Non-pigmented ciliary epithelial cell (primary cell): ENCODE measurements at places on chromosomes 11 and 22.

GRCh38 chr22:20957102-20957682 is 9.9 kb upstream of the AIFM3 start:
- no peak for DNase-seq

GRCh38 chr11:70482529-70482917 is 84.2 kb downstream of the CTTN start:
- no peak for DNase-seq

- no peak for DNase-seq
These were observed 11.5 kb downstream of the KIAA0930 start for GRCh38 chr22:45229181-45229580.

- DNase-seq = no peak
These were observed 16.2 kb downstream of the CBL start for GRCh38 chr11:119222308-119222707.

DNA sequence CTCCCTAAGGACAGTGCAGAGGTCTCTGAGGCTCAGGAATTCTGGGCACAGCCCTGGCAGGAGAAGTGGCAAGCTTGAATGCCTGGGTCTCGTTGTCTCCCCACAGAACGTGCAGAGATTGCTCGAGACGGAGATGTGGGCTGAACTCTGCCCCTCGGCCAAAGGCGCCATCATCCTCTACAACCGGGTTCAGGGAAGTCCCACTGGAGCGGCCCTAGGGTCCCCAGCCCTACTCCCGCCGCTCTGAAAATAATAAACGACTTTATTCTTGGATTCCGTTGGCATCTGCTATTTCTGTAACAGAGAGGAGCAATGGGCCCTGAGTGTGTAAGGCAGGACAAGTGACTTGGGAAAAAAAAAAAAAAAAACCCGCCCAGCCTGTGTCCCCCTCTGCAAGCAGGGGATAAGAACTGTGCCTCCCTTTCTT is 591 bp upstream of the DNAJC4 start:
- DNase-seq = no peak

DNA sequence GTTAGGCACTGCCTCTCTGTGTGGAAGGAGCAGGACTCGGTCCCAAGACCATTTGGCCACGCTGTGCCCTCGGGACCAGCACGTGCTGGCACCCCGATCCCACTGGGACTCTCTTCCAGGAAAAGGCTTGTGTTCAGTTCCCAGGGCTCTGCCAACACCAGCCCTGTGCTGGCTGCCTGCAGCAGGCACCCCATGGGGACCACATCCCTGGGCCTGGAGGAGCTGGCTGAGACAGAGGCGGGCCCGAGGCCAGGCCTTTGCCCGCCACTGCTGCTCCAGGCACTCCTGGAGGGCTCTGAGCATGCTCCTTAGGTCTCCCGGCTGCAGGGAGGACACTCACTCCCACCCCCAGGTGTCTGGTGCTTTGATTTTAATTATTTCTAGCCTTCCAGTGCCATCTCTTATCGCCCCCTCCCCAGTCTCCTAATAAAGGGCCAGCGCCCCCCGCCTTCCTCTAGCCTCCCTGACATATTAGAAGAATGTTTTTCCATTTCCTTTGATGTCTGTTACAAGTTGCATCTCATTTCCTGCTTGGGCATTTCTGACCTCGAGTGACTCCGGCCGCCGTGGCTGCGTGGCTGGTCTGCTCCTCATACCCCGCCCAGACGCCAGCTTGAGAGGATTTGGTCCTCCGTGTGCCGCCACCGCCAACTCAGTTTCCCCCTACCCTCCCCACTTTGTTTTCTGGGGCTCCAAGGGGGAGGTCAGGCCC is 14.4 kb downstream of the CDKN1C start:
- DNase-seq = no peak

- DNase-seq = no peak
These were observed 197.4 kb downstream of the ADAMTS15 start for GRCh38 chr11:130645843-130646197.

GRCh38 chr11:130997278-130997677 is 81.0 kb upstream of the SNX19 start:
- DNase-seq = no peak

DNA sequence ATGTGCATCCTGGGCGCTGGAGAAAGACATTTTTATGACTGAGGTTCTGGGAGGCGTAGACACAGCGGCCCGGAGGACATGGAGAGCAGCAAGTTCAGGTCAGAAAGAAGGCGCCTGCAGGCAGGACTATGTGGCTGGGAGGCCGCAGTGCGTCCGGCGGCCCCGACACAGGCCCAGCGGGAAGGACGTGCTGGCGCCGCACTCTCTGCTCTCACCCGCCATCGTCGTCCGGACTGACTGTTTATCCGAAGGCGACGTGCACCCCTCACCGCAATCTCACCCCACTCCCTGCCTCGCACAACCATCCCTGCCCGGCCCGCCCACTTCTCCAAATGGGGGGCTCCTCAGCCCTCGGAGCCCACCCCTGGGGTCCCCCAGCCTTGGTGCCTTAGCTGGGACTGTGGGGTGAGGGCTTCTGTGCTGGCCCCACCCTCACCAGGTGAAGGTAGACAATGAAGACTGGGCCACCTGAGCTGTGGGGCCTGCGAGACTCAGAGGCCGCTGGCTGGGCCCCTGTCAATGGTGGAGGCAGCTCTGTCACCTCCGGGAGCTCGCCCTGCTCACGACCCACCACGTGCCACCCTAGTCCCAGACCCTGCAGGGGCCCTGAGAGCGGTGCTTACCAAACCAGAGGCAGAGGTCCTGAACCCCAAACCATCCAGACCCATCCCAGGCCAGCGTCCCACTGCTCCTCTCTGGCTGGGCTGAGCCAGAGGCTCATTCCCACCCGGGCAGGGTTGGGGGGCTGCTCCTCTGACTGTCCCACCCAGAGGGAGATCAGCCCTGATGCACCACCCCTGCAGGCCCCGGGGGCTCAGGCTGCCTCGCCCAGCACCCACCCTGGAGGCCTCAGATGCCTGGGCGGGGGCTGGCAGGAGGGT is 16.2 kb upstream of the MUC5B start:
- DNase-seq = no peak
